Activated naive CD8-positive, alpha-beta T cell treated with anti-CD3 and anti-CD28 coated beads, Interleukin-2, amount 50 U/mL, for 16 hours (primary cell): ENCODE measurements at places on chromosomes 3 and 15.

DNA sequence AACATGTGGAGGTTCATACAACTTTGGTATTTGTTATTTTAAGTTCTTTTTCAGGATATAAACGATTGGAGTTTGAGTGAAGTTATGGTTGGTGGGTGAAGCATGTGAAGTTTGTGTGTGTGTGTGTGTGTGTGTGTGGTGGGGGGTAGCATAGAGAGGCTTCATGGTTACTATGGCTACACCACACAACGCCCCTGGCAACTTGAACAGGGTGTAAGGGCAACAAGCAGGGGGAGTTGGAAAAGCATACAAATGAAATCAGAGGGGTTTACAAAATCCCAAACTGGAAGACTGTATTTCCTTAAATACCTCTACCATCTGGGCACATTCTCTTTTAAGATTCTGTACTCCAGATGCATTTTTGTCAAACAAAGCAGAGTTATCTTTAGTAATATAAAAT lies 207.5 kb downstream of the SV2B start:
- no peak for DNase-seq

- no peak for DNase-seq
These were observed 4.6 kb upstream of the TRA2B start for GRCh38 chr3:185942396-185942795.

- no peak for DNase-seq
These were observed 22.8 kb downstream of the ADPGK start for GRCh38 chr15:72760590-72761260.

- no peak for DNase-seq
These were observed 56.1 kb upstream of the MCF2L2 start for GRCh38 chr3:183484431-183485075.

- no peak for DNase-seq
These were observed 84.8 kb downstream of the RAP2B start for GRCh38 chr3:153246806-153247205.

- DNase-seq = no peak
These were observed 220.3 kb upstream of the LINGO1 start for GRCh38 chr15:77853008-77853328.

GRCh38 chr3:135755330-135756105 lies 210.0 kb upstream of the PPP2R3A start:
- DNase-seq = no peak

GRCh38 chr3:19384868-19385267 lies 236.6 kb downstream of the KCNH8 start:
- DNase-seq = no peak

- DNase-seq = no peak
These were observed 31.0 kb downstream of the P3H2 start for GRCh38 chr3:190089711-190090110.

GRCh38 chr3:159987291-159987711 lies 1.3 kb upstream of the IL12A start:
- DNase-seq = no peak

DNA sequence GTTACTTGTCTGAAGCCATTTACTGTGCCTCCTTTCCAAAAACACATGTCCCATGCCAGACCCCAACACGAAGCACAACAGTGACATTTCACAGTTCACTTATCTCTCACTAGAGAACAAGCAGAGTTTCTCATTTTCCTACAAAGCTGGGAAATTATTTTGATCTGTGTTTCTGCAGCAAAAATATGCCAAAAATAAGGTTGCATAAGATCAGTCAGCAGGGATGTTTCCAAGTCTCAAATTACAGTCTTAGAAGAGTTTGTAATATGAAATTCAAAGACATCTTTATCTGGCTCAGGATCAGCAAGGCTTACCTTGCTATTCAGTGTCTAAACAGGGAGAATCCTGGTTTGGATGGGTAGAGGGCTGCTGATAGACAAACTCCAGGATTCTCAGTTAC lies 75.5 kb downstream of the GJD2 start:
- DNase-seq = no peak

GRCh38 chr15:40722934-40723333 lies 28.0 kb downstream of the RAD51 start:
- no peak for DNase-seq

DNA sequence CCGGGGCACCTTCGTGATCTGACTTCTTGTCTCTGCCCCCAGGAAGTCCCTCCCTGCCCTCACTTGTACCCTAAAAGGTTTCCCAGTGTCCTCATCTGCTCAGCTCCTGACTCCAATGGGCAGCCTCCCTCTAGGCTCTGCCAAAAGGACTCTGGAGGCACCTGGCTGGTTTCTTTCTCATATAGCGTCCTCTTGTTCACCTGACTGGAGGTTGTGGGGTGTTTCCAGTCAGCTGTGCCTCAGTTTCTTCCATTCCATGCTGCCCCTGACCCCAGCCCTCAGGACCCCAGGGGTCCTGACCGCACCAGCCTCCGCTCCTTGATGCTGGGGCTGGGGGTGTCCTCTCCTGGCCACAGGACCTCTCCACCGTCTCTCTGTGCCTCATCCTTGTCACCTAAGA lies 2.5 kb downstream of the PRR23E start:
- DNase-seq = no peak

GRCh38 chr3:170270282-170270881 lies 48.2 kb downstream of the PRKCI start:
- no peak for DNase-seq

DNA sequence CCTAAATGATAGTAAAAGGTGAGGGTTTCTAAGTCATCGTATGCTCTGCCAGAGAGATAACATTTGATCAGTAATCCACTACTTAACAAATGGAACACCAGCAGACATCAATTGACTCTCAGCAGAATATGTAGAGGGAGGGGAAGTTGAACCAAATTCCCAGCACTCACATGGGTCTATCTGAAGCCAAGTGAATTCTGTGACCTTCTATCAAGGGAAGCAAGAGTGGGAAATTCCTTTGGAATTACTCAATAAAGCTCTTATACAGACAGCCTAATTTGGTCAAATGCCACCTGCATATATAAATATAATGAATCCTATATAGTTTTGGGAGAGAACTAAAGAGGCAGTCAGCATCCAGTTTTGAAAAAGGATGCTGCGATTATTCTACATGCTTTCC lies 15.8 kb upstream of the KCNMB2 start:
- no peak for DNase-seq

DNA sequence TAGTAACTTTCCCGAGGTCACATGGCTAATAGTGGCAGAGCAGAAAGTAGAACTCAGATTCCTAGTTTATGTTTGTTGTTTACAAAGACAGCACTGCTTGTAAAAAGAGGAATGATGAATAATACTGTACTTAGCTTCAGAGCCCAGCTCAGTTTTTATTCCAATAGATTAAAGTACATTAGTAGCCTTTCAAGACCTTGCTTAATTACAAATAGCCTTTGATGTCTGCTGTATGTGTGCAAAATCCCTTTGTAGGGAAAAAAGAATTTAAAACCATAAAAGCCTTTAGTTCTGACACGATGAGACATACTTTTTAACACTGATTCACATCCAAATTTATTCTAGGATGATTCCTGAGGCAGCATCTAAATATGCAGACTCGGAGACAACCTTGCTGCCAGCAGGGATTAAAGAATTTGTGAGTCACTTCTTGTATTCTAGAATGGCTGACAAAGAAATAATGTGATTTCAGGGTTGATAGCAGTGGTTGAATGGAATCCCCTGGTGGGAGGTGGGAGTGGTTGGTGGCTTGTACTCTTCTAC lies 324.2 kb upstream of the TGFBR2 start:
- no peak for DNase-seq

DNA sequence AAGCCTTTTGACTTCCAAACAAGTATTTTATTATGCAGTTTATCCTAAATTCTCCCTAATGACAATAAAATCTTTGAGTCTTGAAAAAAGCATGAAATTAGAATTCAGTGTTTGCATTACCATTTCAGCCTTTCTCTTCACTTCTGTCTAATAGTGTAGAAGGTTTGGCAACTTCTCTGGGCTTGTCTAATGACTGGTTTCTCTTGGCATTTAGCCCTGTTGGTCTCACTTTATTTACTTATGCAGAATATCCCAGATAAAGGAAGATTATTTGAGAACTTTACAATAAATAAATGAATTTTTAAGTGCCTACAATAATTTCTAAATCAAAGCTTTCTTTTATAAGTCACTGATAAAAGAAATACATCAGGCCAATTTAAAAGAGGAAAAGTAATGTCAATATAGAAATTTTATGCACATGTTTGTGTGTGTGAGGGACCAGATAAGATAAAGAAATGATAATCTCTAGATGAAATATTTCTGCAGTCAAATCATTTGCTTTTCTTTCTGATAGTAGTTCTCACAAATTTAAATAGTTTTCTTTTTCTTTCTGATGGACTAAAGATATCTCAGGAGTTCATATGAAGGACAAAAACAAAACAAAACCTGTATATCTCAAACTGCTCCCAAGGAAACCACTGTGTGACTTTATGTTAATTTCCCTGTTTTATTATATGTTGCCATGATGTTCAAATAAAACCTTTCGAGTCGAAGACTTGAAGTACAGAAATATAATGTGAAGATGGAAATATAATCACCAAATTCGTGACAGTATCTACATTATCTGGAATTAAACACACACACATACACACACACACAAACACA lies 533.1 kb upstream of the CBLB start:
- no peak for DNase-seq

DNA sequence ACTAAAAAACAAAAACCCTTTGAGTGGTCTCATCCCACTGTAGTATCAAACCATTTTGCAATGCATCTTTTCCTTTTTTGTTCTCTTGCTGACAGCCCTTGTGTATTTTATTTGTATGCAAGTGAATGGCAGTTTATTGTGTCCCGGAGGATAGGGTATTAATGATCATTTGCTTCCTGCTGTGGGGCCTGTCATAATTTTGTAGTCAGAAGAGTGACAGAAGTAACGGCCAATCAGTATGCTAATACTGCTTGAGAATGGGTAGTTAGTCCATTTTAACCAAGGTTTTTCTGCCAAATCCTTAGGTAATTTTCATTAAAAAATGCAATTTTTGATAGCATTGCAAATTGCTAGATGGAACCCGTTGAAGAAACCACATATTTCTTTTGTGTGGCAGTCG lies 75.5 kb upstream of the PLSCR5 start:
- DNase-seq = no peak

DNA sequence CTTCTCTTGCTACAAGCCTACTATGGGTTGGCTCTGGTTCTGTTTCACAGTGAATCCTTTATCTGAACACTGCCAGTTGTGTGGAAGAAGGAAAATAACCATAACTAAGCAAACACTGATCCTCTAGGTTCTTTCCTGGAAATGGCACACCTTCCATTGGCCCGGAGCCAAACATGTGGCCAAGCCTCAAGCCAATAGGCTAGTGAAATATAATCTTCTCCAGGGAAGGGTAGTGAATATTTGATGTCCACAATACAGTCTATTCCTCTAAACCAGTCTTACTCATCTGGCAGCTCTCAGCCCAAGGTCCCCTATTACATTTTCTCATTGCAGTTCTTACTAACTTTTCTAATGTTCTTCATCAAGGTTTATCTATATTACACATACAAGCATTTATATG lies 921.3 kb downstream of the TUSC7 start:
- DNase-seq = no peak

- DNase-seq = no peak
These were observed 222.1 kb upstream of the SOX14 start for GRCh38 chr3:137542049-137542448.
